Left colon (tissue), 2 donors: ENCODE measurements at places on chromosomes 2 and 18. TPM values are rescaled to one million over a fixed set of nuclear protein-coding genes. Genes with fewer than 3 reads are reported as not detected.

The PLEKHH2 gene
- total RNA-seq: 8.3 TPM

- no peak for DNase-seq
Observed at GRCh38 chr2:68653538-68653982, 10.2 kb downstream of the PROKR1 start.

DNA sequence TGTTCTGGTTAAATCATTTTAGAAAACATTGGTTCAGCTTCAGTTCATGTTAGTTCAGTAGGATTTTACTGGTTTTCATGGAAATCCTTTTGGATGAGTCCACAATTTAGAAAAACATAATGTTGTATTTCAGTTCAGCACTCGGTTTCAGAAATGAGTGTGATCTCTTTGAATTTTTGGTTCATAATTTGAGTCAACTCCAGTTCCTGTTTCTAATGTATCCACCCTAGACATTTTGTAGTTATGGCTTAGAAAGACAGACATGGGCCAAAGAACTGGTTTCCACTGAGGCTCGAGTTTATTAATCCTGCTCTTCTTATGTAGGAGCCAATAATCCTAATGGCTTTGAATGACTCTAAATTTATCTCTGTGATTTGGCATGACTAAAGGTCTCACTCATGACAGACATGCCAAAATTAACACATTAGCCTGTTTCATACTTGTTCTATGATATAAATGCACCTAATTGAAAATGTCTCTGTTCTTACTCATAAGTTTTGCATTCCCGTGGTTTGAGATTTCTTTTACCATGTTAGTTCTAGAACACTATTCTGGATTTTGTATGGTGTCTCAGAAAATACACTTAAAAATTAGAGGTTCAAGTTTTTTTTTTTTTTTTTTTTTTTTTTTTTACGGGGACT, 82.3 kb upstream of the SPRED2 start:
- no peak for DNase-seq

GRCh38 chr2:10265329-10266132, 37.2 kb upstream of the HPCAL1 start:
- DNase-seq: peak; percentile 6

DNA sequence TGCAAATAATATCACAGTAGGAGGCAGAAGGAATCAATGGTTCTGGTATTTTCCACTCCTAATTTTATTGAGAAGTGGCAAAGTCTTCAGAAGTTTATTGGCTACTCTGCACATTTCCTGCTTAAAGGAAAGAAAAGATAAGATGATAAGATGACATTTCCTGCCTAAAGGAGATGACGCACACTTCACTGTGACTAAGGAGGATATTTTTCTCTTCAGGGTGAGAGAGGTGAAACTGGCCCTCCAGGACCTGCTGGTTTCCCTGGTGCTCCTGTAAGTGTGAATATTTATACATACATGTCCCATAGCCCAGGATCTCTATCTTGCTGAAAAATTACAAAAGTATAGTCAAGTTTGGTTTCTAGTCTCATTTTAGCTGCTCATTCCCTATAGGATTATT, 27.9 kb downstream of the COL3A1 start:
- DNase-seq: no peak

The HOXD10 gene
- total RNA-seq: 1.0 TPM

- DNase-seq: no peak
Observed at GRCh38 chr2:11784280-11784679, 37.8 kb downstream of the LPIN1 start.

GRCh38 chr2:137987011-137987410, 22.7 kb downstream of the HNMT start:
- no peak for DNase-seq

DNA sequence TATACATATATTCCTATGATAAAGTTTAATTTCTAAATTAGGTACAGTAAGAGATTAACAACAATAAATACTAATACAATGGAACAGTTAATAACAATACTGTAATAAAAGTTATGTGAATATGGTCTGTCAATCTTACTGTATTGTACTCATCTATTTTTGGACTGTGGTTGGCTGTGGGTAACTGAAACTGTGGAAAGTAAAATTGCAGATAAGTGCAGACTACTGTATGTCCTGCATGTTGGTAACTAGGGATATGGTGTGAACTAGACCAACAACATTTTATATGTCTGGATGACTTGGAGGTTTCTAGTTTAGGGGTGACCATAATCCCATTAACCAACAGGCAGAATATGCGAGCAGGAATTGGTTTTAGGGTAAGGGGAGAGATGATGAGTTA, 23.3 kb downstream of the PHLPP1 start:
- DNase-seq: no peak

GRCh38 chr2:118119158-118119727, 31.0 kb downstream of the INSIG2 start:
- no peak for DNase-seq

The FSHR gene
- total RNA-seq: not detected

GRCh38 chr18:76505614-76506013, 10.6 kb upstream of the ZNF516 start:
- no peak for DNase-seq

DNA sequence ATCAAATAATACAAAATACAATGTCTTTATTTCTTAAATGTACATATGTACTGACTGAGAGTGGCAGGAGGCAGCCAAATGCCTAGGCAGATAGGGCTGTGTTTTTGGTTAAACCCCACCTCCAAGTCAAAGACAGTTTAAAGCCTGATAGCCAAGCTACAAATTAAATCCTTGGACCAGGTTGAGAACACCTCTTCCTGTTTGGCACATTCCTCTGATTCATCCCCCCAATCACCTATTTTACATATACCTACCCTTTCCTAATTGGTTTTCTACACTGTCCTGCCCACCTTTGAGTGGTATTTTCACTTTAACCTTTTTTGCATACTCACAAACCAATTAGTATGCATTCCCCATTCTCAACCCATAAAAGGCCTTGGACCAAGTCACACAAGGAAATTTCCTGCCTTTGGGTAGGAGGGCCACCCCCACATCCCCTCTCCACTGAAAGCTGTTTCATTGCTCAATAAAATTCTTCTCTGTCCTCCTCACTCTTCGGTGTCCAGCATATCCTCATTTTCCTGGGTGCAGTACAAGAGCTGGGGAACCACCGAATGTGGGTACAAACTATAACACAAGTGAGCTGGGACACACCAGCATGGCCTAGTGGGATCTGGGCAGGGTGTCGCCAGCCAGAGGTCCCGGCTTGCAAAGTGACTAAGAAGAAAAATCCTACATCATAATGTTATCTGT, 149.1 kb downstream of the UBE2E3 start:
- DNase-seq: no peak

GRCh38 chr2:105519516-105519915, 120.7 kb upstream of the FHL2 start:
- no peak for DNase-seq

DNA sequence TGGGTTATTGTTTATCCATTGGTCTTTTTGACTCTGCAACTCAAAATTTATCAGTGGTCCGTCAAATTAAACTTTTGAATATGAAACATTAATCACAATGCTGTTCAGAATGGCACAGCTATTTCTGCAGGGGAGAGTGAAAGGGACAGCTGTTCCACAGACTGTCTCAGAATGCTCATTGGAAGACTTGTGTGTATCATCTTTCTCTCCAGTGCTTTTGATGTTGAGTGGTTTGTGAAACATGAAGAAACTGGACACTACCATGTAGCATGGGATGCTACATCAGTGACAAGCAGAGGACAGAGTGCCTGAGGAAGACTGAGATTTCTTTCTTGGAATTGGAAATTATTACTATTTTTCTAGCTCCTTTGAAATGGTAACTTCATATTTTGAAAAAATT, 115.7 kb downstream of the PLCL1 start:
- no peak for DNase-seq

The KCNS3 gene
- 19.0 TPM for total RNA-seq

The GPR155 gene
- total RNA-seq: 2.3 TPM

GRCh38 chr2:12587729-12588522, 128.8 kb upstream of the TRIB2 start:
- DNase-seq: no peak

The ERICH2 gene
- not detected for total RNA-seq

The C2orf15 gene
- 3.5 TPM for total RNA-seq

DNA sequence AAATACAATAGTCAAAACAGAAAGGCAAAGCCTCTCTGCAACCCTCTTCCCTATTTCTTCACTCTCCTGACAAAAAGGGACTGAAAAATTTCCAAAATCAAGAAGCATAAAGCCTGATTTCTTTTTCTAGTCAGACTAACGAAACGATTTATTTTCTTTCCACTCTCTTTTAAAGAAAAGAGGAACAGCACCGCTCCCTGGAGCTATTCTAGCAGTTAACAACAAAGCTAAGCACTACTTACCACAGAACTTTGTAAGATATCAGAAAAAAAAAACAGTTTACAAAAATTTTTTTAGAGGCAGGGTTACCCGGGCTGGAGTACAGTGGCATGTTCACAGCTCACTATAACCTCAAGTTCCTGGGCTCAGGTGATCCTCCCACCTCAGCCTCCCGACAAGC, 14.4 kb upstream of the FHL2 start:
- DNase-seq: no peak

DNA sequence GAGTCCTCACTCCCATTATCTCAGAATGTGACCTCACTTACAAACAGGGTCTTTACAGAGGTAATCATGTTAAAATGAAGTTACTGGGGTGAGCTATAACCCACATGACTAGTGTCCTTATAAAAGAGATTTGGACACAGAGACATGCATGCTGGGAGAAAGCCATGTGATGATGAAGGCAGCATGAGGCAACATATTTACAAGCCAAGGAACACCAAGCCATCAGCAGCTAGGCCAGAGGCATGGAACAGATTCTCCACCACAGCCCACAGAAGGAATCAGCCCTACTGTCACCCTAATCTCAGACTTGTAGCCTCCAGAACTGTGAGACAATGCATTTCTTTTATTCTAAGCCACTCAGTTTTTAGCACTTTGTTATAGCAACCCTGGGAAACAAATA, 171.9 kb downstream of the EN1 start:
- no peak for DNase-seq

The INPP5D gene
- total RNA-seq: 10.6 TPM

GRCh38 chr2:199914372-199914958, 3.4 kb downstream of the C2orf69 start:
- no peak for DNase-seq

- no peak for DNase-seq
Observed at GRCh38 chr2:171042253-171042969, 113.4 kb downstream of the GORASP2 start.

DNA sequence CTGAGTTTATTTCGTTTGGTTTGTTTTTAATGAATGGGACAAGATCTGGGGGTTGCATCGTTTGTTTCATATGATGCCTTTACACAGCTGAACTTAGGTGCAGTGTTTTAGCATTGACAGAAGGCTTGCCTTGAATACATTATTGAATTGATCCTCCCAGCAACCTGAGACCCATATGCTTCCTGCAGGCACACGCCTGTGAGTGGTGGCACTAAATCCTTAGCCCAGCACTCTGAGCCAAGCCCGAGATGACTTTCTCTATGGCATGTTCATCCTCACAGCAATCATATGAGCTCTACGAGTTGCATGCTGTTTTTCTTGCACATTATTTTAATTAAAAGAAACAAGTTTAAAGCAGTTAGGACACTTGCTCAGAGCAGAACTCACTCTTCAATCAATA, 47.8 kb upstream of the AGAP1 start:
- no peak for DNase-seq

The RNF25 gene
- total RNA-seq: 14.6 TPM

DNA sequence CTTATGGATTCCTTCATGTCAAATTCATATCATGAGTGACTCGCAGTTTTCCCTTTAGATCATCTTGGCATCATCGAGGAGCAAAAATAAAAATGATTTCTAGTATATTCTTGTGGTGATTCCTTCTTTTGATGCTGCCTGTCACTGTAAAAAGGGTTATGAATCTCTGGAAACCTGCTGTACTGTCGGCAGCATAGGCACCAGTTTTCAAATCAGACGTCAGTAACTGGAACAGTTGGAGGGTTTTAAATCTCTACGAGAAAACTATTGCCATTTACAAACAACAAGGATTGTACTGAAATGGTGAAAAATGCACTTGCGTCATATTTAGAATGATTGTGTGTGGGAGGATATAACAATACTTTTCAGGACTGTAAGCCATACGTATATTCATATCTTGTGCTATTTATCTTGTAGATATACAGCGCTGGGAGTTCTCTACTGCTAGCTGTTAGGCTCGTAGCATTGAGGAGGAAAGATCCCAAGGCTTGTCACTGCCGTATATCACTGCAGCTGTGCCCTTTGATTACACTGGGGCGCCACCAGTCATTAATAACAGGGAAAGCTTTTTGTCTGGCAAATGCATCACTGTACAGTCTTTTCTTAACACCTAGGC, 320.7 kb downstream of the MTX2 start:
- no peak for DNase-seq

DNA sequence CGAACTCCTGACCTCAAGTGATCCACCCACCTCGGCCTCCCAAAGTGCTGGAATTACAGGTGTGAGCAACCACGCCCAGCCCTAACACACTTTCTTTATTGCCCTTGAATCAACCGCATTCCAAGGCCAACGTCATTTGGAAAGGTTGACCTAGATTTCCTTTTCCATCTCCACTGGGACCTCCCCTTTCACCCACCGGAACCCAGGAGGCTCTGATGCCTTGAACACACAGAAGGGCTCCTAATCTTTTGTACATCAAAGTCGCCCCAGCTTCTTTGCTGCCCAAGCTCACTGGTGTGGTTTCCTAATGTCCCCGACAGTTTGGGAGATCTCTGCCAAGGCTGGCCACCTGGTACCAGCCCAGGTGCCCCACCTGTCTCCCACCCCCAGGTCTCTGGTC, 46.2 kb upstream of the CAB39 start:
- no peak for DNase-seq

DNA sequence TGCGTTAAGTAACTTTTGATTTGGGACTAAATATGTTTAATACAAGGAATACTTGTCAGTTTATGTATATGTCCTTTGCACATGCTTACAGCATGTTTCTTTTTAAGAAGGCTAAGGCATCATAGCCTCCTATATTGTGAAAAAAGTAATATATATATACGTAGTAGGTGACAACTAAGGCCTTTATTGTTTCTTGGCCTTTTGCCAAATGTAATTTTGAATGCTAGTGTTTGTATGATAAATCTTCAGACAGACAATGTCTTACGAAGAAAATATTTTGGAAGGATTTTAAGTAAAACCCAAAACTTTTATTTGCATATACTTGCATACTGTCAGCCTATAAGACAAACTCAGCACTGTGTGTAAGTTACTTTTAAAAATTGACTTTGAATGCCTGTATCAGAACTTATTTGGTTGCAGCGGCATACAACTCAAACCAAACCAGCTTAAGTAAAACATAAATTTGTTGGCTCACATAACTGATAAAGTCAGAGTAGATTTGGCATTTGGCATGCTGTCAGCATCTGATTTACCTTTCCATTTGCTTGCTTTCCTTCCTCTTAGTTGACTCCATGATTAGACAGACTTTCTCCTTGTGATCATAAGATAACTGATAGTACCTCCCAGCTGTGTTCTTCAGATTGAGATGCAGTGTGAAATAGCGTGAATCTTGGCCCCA, 24.4 kb downstream of the UBE2E3 start:
- no peak for DNase-seq

DNA sequence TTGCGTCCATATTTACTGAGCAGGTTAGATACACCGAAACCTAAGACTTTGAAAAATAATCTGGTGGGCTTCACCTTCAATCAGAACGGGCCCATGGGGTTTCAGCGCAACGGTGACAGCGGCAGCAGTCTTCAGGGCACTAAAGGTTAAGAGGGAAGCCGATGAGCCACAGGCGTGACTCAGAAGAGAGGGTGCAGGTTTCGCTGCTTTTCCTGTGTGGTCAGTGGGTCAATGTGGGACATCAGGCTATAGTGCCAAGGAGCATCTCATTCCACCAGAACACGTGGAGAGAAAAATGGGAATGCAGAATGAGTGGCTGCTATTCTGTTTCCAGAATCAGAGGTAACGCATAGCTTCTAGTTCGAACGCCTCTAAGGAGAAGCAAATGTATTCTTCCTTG, 8.9 kb downstream of the PTGR3 start:
- DNase-seq: no peak
